Stimulated activated CD8-positive, alpha-beta memory T cell treated with anti-CD3 and anti-CD28 coated beads, Interleukin-15, amount 100 ng/mL, for 4 hours (primary cell): ENCODE measurements at places on chromosomes 6 and 20.

GRCh38 chr20:50394569-50394968 is 115.6 kb upstream of the PTPN1 start:
- no peak for DNase-seq

DNA sequence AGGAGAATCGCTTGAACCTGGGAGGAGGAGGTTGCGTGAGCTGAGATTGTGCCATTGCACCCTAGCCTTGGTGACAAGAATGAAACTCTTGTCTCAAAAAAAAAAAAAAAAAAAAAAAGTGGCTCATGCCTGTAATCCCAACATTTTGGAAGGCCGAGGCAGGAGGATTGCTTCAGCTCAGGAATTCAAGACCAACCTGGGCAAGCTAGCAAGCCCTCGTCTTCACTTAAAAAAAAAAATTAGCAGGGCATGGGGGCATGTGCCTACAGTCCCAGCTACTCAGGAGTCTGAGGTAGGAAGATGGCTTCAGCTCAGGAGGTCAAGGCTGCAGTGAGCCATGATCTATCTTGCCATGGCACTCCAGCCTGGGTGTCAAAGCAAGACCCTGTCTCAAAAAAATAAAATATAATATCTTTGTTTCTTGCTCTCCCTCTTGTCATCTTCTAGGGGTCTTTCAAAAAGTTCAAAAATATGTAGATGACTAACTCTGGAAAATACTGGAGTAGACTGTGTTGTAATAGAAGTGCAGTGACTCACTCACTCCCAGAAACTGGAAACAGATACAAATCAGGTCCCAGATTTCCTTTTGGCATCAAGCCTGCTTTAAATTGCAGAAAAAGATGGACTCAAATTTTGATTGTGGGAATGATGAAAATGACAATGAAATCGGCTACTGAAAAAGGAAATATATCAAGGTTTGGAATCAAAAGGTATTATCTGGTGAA is 2.8 kb upstream of the GINM1 start:
- no peak for DNase-seq

GRCh38 chr6:33419580-33420490 is at the start of gene SYNGAP1:
Gene SYNGAP1, plus strand, starts transcription at chr6:33420065. Its CDS starts 200 bp downstream, at chr6:33420265.
- no peak for DNase-seq

DNA sequence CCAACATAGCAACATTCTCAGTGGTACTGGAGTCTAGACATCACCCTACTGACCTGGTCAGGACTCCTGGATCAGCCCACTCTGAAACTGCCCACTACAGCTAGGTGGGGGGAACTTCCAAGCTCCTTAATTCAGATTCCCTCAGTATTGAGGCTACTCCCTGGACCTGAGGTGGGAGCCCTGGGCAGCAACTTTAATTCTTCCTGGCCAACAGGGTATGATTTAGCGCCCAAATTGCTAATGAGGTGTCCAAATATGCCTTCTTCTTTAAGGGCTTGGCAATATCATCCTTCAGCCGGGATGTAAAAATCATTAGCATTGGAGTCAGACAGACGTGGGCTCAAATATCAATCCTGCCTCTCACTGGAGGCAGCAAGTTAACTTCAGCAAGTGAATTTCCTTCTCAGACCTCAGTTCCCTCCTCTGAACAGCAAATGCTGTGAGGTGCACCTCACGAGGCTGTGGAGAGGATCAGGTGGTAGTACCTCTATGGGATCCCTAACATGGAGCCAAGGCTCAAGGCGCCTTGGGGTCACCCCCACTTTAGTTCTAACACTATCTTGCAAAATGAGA is 27.6 kb downstream of the NEDD9 start:
- DNase-seq: no peak

- DNase-seq: no peak
Measured at GRCh38 chr6:47595785-47596184, 102.6 kb upstream of the ADGRF4 start.

GRCh38 chr20:10958279-10958678 is 284.5 kb upstream of the JAG1 start:
- DNase-seq: no peak
